ENCODE measurements at places on chromosomes 4 and X.

DNA sequence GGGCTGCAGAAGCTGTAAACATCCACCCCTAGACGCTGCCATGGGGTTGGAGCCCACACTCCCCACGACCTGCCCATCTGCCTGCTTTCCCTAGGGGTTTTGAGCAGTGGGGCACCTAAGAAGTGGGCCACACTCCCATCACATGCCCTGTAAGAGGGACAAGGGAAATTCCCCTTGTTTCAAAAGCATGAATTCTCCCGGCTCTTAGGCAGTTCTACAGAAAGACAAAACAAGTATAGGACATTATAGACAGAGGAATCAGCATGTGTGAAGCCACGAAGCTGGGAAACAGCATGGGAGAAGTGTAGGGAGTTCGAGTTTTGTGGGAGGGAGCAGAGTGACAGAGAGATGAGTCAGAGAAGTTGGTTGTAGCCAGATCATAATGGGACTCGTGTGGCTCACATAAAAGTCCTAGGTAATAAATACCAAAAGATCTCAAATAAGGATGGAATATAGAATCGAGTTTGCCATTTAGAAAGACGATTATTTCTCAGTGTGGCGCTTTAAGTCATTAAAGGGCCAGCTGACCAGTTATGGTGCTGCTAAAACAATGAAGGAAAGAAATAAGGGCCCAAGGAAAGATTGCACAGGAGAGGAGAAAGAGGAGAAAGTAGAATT, 23.9 kb downstream of the APOO start:
- peak; percentile 40 for DNase-seq

DNA sequence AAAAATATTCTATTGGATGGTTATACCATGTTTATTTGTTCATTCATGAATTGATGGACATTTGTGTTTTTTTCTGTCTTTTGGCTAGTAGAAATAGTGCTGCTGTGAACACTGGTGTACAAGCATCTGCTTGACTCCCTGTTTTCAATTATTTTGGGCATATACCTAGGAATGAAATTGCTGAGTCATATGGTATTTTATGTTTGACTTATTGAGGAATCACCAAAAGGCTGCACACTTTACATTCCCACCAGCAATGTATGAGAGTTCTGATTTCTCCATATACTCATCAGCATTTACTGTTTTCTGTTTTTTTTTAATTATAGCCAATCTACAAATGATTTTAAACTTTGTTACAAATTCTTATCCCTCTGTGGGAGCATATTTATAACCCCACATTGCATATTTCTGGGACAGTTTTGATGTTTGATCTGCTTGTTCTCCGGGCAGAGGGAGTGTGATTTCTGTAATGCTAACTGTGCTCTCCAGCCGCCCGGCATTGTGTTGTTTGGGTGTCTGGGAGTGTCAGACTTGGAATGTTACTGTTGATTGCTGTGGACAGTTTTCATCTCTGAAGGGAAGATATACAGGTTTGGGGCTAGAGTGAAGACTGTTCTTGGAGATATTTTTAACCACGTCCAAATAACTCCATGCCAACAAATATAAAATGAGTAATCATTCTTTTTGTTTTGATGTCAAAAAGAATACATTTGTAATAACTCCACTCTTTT, 60.5 kb upstream of the PGRMC2 start:
- no peak for DNase-seq

GRCh38 chr4:101348367-101348827, 1.1 kb upstream of the PPP3CA start:
- DNase-seq, result peak; percentile 5

- peak; percentile 32 for DNase-seq
Observed at GRCh38 chrX:17680732-17681413, 56.4 kb upstream of the SCML1 start.

DNA sequence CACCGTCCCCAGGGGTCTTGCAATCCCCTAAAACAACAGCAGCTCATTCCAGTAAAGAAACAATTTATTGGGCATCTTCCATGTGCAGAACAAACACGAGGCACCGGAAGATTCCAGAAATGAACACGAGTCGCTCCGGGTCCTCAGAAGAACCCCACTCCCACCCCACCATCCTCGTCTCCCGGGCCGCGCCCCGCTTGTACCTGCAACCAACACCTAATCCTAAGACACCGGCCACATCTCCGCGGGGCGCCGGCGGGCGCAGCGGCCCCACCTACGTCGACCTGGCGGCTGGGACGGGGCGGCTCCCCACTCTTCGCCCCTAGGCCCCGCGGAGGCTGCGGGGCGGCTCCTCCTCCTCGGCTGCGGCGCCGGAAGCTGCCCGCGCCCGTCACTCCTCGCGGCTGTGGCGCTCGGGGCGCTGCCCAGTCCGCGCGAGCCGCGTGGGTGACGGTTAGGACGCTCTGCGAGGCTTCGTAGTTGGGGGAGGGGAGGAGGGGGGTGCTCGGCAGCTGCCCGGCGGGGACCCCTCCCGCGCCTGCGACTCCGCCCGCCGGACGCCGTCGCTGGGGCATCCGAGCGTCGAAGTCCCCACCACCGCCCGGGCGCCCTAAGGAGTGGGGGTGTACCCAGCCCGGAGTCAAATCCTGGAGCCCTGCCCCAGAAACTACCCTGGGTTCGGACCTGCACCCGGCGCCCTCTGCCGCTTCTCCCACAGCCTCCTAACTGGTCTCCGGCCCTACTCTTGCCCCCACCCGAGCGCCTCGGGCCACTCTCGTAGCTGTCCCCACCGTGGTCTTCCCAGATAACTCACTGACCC, at the start of gene CCDC158:
Gene CCDC158, minus strand, starts transcription at position 380 of the 820 bp plus-strand sequence. CDS start 17,934 bp downstream, outside the sequence.
- DNase-seq, result no peak

DNA sequence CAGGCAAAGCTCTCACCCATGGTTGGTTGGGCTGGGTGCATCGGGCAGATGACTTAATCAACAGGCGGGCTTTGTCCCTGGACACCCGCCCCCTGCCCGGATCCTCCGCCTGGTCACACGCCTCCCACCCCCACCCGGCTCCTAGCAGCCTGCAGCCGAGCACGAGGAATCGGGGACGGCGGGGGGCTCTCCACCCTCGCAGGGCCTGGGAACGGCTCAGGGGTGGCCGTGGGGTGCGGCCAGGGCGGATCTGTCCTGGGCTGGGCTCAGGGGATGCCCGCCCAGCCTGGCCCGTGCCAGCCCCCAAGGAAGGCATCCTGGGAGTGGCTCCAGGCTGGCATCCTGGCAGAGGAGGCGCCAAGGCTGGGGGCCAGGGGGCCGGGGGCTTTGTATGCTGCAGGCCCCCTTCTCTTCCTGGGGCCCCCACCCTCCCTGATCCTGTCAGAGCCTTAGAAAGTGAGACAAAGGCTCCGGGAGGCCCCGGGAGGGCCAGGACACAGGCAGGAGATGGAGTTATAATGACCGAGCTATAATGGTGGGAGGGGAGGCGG, 32.5 kb upstream of the FGFR3 start:
- no peak for DNase-seq

DNA sequence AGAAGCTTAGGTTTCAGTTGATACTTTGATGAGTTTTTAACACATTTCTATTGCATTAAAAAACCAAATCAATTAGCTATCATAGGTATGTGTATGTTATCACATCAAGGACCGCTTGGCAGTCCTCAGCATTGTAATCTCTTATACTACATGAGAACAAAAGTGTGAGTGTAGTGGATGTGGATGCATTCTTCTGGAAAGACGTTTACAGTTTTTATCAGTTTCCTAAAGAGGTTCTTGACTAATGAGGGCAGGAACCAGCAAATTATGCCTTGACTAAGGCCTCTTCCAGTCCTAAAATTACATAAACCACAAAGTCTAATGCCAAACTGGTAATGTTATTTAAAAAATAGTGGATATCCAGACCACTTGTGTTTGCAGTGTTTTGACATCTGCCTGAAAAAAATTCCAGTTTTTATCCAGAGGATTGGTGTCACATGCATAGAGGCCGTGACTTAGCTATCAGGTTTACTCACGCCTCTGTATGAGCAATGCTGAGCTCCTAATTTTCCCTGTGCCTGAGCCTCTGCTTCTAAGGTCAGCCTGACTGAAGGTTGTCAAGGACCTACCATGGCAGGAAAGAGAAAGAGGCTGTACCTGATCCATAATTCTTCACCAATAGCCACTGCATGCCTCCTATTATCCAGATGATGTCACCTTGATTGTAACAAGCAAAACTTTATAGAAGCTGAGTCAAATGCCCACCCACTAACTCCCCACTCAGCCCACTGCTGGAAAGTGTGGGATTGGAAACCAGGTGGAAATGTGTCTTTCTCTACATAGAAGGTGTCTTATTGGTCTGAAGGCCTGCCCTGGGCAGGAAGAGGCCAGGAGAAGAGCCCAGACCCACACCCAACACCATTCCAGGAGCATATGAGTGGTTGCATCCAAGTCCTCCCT, 68.7 kb downstream of the ENPP6 start:
- no peak for DNase-seq

- DNase-seq, result no peak
Observed at GRCh38 chr4:141702472-141703182, 66.2 kb downstream of the IL15 start.

DNA sequence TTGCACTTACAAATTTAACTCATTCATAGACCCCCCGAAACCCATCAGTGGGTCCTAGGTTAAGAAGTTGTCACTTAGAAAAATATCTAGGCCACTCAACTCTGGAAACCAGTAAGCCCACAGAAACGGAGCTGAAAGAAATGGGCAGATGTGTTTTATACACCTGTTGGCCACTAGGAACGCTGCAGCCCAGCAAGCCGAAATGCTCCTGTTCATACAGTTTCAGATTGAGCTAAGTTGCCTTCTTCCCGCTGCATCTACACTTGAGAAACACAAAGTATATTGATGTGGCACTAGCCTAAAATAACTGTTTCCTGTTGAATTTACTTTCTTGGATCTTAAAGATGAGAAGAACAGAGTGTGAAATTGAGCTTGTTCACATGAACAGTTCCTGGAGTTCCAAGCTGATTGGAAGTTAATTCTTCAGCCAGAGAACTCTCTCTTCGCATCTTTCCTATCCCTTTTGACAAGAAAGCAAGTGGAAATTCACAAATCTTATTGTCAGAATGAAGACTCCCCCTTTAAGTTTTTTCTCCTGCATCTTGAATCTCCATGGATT, 174.1 kb downstream of the RBMX2 start:
- DNase-seq, result no peak

GRCh38 chr4:137711502-137711901, 179.2 kb upstream of the PCDH18 start:
- DNase-seq, result no peak

All from CD14-positive monocyte (primary cell).